ENCODE measurements at places on chromosomes 2 and 18.
A peak's percentile ranks its signal among the peaks of the same experiment; 100 is the strongest.

DNA sequence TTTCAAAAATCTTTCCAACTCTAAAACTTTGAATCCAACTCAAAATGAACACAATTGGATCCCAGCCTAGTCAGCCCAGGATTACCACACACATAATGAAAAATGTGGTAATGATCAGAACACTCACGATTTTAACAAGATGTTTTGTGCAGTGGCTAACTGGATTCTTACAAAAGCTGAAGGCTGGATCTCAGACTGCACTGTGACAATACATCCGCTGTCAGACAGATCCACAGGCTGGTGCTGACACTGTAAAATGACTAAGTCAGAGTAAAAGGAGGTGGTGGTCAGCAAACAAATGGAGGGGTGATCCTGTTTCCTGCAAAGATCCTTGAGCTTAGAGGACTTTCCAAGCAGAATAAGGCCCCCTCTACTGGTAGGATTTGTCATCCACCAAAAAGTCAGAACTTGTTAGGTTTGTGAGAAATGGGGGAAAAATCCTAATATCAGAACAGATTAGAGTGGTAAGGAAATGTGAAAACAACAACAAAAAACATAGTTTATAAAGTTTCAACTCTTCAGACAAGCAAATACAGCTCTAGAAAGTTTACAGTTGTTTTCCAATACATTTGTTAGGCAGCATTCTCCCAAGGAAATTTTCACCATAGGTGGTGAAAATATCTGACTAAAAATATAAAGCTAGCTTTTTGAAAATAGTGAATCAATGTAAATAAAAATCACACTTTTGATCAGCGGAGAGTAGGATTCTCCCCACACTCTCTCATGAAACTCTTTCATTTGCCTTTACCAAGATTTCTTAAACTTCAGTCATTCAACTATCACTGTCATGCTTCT is 211.9 kb downstream of the AGPS start:
- DNase-seq, result no peak

- DNase-seq, result no peak
Measured at GRCh38 chr2:175256806-175257585, 75.5 kb upstream of the ATP5MC3 start.

GRCh38 chr2:234496835-234497593 is at the start of gene ARL4C:
TSS of gene ARL4C (minus strand) at chr2:234497081. CDS start at chr2:234496586, 495 bp downstream.
- DNase-seq, result peak; percentile 80

DNA sequence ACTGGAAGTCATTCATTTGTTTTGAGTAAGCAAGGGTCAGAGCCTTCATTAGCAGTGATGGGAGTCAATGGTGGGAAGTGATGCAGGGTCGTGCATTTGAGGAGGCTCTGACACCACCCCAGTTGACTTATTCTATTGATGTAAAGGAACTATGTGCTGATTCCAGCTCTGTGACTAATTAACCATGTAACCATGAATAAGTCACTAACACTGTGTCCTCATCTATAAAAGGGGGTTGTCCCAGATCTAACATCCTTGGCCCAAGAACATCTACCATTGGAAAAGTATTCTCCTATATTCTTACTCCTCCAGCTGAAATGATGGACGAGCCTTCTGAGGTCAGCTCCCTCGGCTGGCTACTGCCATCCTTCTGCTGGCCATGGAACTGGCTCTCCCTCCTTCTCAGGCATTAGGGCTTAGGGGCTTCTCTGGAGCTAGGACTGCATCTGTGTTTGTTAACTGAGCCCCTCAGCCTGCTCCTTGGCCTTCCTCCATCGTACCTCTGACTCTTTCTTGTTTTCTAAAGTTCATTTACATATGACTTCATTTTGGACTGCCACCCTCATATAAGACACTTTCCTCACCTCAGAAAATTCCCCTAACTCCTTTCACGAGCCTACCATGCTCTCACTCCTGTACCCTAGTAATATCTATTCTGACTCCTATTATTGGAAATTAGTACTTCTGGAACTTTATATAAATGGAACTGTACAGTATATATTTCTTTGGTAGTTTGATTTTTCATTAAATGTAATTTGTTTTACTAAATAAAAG is 115.5 kb downstream of the KCTD1 start:
- no peak for DNase-seq

- no peak for DNase-seq
Measured at GRCh38 chr2:241490825-241491506, 17.4 kb downstream of the STK25 start.

- DNase-seq, result no peak
Measured at GRCh38 chr18:6543330-6543908, 128.7 kb upstream of the L3MBTL4 start.

GRCh38 chr2:235596272-235596671 is 102.4 kb downstream of the AGAP1 start:
- DNase-seq, result no peak

DNA sequence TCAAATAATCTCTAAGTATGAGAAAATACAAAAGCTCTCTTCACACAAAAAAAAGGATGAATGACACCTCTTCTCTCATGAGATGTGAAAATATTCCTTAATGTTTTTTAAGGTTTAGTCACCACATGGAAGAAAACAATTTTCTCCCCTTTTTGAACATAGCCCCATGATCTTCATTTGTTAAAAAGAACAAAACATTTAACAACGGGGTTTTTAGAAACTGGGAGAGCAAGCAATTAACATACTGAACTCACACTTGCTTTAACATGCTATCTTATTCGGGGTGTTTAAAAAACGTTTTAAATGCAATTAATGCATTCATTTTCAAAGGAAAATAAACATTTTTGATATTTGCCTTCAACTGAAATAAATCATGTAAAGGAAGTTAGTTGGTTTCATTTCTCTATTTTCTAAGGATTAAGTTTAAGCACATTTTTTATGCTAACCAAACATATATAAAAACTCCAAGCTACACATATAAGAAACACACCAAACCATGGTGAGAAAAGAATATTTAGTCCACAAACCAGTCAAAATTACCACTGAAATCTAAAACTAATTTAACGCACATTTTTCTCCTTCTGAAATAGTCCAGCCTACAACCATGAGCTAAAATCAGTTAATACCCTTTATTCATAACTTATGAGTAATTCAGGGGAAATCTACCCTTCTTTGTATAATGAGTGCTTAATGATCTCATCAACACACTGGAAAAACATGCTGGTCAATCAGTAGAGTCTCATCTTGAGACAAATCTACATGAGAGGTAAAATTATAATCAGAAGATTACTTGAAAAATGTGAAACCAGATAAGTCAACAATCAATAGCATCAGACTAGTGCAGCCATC is 8.2 kb downstream of the FBXO11 start:
- no peak for DNase-seq

DNA sequence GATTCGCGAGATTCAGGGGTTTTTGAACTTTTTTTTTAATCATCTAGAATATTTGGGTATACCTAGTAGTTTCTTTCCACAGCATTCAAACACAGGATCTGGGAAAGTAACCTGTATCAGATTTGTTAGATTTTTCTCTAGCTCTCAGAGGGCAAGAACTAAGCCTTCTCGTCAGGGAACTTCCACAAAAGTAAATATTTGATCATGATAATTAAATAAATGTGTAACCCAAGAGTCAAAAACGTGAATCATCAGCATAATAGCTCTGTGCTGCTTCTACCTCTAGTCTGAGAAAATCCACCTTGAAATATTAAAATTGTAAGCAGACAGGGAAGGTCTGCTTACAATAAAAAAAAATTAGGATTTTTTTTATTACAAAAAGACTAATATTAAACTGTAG is 225.7 kb upstream of the SPOPL start:
- DNase-seq, result no peak

DNA sequence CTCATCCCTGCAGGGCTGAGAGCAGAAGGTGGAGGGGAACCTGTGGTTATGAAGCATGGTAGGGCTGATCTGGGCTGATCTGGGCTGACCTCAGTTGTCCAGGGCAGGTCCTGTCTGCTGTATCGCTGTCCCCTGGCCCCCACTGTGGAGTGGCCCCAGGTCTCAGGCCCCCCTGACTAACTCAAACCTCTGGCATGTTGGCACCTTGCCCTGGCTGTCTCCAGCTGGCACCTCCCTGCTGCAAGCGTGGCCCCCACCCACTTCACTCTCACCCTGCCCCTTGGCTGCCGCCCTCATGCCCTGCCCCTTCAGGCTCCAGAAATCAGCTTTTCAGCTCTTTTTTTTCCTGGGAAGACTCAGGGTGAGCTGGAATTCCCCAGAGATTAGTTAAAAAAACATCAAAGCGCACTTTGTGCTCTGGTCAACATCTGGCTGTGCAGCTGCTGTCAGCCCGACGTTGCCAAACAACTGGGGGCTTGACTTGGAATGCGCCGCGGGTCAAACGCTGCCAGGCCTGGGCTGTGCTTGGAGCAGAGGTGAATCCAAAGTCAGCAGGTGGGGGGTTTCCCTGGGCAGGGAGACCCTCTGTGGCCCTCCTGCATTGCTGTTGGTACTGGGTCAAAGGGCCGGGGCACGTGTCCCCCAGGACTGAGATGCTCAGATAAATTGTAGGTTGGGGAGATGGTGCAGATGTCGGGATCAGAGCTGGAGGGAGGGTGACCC is 173.8 kb upstream of the HDAC4 start:
- no peak for DNase-seq

DNA sequence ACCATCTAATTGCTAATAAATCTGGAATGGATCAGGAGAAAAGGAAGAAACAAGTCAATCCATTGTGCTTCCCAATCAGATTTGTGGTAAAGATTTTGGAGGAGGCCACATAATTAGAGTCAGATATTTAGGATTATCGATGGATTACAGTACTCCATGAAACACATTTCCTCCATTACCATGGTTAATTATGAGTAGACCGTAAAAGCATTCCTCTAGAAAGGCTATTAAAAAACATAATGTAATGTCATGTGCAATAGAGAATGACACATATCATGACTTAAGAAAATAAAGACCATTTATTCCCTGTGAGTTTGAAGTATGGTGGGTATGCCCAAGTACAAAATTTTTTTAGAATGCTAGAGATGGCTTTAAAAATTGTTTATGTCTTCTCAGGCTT is 96.1 kb downstream of the ITGA4 start:
- DNase-seq, result no peak

GRCh38 chr18:56576826-56577573 is 61.4 kb downstream of the TXNL1 start:
- no peak for DNase-seq

- DNase-seq, result no peak
Measured at GRCh38 chr2:235733761-235734160, 239.9 kb downstream of the AGAP1 start.

DNA sequence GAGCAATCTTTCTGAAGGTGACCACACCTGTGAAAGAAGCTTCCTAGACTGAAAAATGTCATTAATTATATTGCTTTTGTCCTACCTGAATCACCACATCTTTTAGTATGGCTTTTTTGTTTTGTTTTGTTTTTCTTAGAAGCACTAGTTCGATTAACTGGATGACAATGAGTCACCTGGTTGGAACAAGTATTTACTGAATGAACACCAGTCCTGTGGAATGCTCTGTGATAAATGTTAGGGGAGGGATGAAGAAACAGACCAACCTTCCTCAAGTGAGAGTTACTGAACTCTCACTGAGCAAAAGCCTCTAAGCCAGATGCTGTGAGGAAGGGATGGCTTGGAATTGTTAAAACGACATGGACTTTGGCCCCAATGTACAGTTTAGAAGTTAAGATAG is 26.8 kb upstream of the DCC start:
- DNase-seq, result no peak

DNA sequence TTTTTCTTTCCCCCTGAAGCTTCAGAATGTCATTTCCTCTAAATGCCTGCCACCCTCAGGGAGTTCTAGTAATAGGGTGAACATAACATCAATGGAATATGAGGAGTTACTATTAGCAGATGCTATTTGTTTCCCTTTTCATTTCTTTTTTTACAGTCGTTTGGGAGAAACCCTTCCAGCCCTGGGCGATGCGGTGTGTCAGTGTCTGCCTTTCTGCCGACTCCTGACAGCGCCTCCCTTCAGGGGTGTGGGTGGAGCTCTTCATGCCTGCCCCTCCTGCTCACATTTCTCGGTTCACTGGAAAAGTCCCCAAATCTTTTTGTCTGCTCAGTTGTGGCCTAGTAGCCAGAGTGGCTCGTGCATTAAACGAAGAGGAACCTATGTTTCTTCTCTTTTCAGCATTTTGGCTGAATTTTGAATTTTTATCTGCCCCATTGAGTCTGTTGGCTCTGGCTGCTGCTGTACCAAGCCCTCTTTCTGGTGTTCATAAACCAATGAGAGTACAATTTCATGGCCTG is 72.3 kb downstream of the FMNL2 start:
- no peak for DNase-seq

GRCh38 chr2:160952464-160953254 is 207.6 kb upstream of the TANK start:
- no peak for DNase-seq

DNA sequence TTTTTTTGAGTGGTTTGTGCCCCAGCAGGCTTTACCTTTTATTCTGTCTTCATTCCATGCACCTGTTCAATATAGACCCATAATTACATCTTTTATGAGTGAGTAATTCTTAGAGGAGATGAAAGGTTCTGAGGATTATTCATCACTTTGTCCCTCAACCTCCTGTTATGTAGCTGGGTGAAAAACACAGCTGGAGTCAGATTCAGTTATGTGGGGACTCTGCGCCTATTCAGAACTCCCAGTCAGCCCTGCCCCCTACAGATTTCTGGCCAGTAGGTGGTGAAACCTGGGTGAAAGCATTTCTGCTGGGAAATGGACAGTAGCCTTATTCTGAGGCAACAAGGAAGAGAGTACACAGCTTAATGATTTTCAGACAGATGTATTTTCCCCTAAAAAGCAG is 107.8 kb downstream of the MGAT5 start:
- DNase-seq, result no peak

GRCh38 chr2:217998926-217999594 is 3.7 kb downstream of the TNS1 start:
- DNase-seq, result no peak

GRCh38 chr2:140410695-140411094 is 1630.5 kb upstream of the NXPH2 start:
- no peak for DNase-seq

- no peak for DNase-seq
Measured at GRCh38 chr2:10526281-10527000, 78.3 kb upstream of the ODC1 start.

GRCh38 chr2:138333121-138333520 is 168.4 kb upstream of the SPOPL start:
- DNase-seq, result no peak

GRCh38 chr2:97751752-97752151 is 38.4 kb downstream of the ZAP70 start:
- DNase-seq, result no peak

DNA sequence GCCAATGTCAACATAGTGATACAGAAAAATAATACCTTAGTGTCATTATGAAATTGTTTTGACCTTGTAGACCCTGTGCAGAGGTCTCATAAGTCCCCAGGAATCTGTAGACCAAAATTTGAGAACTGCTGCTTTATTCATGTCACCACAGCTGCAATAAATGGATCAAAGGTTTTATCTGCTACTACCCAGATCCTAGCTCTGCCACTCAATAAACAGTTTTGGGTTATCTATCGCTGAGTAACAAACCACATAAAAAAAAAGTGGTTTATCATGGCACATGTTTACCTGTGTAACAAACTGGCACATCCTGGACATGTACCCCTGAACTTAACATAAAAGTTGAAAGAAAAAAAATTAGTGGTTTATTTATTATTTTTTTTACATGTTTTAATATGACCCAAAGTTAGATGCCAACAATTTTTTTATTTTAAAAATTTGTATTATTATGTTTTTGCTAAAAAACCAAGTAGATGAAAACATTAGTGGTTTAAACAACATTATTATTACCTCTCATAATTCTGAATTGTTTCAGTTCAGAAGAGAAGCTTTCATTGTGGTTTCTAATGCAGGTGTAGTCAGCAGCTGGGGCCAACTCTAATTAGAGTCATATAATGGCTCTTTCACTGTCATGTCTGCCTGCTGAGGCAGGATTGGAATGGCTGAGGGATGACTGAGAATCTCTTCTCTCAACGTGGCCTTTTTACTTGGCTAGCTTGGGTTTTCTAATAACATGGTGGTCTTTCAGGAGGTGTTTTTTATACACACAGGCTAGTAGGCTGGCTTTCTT is 103.3 kb upstream of the SLC38A11 start:
- no peak for DNase-seq
